ENCODE measurements at places on chromosomes 1 and 21.

- no peak for DNase-seq
These were observed 7.0 kb upstream of the GREM2 start for GRCh38 chr1:240618946-240619345.

DNA sequence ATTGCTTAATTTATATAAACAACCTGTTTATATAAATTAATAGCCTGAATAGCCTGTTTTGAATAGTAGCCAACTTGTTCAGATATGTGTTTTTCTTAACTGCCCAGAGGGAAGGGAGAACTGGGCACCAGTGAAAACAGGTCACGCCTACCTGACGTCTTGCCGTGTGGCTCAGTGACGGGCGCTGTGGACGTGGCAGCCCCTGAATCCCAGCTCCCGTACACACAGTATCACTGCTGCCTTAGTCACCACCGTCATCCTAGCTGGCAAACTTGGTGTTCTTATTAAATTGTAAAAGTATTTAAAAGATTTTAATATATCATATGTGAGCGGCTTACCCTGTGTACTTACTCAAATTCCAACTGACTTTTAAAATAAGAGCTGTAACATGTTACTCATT lies 35.4 kb upstream of the TRAPPC10 start:
- DNase-seq: no peak

GRCh38 chr1:233086961-233087881 lies 136.8 kb downstream of the NTPCR start:
- DNase-seq: no peak

DNA sequence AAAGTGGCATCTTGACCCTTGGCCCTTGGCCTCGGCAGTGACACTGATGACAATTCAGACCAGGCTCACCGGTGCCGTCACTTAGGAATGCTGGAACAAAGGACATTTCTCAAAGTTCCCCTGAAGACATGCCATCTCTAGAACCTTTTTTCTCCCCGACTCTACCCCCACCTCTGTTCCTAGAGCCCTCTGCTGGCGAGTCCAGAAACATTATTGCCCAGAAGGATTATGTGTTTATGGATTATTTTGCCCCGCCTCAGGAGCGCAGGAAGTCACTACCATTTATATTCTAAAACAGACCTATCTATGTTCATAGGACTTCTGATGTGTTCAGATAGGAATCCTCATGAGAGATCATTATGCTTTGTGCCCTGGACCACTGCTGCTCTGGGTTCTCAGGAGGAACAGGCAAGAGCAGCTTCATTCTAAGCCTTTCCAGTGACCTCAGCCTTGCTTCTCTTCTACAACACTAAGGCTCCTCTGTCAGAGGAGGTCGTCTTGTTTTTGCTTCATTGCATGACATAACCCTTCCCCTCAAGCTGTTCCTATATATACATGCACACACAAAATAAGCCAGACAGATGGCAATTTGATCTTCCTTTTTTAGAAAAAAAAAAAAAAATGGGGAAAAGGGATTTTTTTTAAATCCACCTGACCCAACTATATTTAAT lies 12.4 kb upstream of the SHISA4 start:
- DNase-seq: no peak

DNA sequence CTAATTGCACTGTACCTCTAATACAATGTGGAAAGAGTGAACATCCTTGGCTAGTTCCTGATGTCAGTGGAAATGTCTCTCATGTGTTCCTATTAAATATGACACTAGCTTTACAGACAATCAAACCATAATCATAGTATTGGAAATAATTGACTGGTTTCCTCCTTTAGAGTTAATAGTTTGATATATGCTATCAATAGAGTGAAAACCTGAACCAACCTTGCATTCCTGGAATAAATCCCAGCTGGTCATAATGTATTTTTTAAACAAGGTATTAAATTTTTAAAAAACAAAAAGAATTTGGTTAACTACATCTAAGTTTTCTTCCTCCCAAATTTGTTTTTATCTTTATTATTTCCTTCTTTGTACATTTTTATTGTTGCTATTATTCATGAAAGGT lies 226.1 kb downstream of the SLC45A1 start:
- DNase-seq: no peak

Measured in DMS79 treated with DMSO at 0.1 percent for 48 hours (cell line).